ENCODE measurements at places on chromosomes 5 and 9.

DNA sequence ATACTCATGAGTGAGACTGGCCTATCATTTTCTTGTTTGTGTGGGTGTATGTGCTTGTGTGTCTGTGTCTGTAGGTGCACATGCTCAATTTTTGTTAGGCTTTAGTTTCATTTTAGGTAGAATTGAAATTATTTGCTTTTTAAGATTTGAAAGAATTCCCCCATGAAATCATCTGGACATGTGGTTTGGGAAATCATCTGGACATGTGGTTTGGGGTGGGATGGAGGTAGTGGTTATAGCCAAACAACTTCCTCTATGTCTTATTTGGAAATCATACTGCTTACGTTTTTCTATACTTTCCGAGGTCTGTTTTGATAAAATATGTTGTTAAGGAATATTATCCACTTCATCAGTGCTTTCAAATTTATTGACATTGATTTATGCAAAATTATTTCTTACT lies 485.4 kb upstream of the CLINT1 start:
- DNase-seq = no peak

- no peak for DNase-seq
These were observed 71.6 kb downstream of the CFAP90 start for GRCh38 chr5:7779019-7780005.

- no peak for DNase-seq
These were observed 3.1 kb downstream of the BRD3 start for GRCh38 chr9:134064711-134065110.

DNA sequence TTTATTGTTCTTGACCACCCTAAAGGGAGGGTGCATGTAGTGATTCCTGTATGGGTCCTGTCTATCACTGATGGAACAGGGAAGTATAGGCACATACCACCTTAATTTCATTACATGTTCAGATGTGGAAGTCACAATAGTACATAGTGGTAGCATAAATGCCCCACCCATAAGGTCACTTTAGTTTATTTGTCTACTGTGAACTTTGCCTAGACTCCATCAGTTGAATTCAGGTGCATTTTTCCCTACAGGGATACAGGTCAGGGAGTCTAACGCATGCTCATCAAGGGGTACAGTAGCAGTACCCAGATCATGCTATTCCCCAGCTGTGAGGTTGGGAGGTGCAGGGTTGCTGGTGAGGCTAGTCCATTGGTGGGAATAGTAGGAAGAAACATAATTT lies 175.0 kb downstream of the MEF2C start:
- DNase-seq = no peak

GRCh38 chr9:129258124-129258822 lies 80.2 kb upstream of the IER5L start:
- peak; percentile 93 for DNase-seq

DNA sequence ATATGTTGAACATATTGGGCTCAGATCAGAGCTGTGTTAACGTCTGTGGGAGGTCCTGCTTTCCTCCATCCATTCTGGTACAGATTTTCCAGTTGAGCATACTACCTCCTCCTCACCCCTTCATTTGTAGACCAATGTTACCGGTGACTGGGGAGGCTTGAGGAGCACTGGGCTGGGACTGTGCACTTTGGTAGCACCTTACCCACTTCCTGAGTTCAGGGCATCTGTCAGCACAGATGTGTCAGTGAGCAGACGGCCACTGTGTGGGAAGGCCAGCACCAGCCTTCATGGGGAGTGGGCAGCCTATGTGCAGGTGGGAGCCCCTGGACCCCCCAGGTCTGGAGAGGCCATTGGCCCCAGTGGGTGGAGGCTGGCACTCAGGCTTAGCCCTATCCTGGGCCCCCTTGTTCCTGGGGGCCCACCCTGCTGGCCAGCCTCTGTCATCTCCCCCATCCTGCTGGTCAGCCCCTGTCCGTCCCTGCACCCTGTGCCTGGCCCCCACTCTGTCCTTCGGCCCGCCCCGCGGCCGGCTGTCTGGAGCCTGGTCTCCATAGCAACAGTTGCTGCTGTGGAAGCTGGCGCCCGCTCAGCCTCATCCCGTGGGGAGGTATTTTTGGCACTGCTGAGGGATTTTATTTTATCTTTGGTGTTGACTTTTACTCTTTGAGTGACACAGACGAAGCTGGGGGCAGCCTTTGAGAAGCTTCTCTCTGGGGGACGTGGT lies 21.3 kb downstream of the WNK2 start:
- no peak for DNase-seq

DNA sequence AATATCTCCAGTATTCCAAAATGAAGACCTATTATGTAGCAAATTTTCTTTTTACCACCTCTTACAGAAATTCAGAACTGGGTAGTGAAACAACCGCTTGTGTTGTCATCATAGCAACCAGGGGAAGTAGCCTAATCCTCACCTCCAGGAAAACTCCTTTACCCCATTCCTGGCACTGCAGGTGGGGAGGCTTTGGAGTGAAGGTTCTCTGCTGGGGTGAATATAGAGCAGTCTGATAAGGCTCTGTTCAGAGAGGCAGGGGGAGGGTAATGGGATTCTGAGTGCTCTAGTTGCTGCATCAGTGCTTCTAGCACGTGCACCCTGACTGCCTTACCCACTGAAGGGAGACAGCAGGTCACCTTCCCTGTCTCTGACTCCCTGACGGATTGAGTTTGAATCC lies 116.2 kb downstream of the MAN2A1 start:
- DNase-seq = no peak

- no peak for DNase-seq
These were observed 1.7 kb downstream of the LAMC3 start for GRCh38 chr9:131010482-131011273.

- no peak for DNase-seq
These were observed 20.1 kb upstream of the CFAP157 start for GRCh38 chr9:127686461-127687393.

DNA sequence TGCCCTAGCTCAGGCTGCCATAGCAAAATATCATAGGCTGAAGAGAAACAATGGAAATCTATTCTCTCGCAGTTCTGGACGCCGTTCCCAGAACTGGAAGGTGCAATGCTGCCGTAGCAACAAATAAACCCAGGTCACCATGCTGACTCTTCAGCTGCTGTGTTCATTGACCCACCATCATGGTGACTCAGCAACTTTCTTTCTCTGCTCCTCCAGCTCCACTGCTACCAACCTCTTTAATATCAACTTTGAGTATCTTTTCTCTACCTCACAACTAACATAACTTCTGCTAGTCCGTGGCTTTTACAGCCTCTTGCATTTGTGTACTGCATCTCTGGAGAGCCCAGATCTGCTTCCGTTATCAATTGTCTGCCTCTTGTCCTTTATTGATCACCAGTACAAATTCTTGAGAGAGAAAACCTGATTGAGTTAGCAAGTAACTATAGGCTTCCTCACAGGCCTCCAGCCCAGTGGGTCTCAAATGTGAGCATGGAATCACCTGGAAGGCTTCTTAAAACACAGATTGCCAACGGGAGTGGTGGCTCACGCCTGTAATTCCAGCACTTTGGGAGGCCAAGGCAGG lies 47.3 kb upstream of the SLC30A5 start:
- DNase-seq = no peak

GRCh38 chr5:53445569-53445968 lies 34.9 kb upstream of the FST start:
- DNase-seq = no peak

GRCh38 chr5:17910318-17910717 lies 276.1 kb downstream of the TAF11L14 start:
- DNase-seq = no peak

GRCh38 chr9:136132512-136133050 lies 13.9 kb upstream of the TMEM250 start:
- DNase-seq = no peak

- DNase-seq = no peak
These were observed 50.2 kb upstream of the TLX3 start for GRCh38 chr5:171258737-171259415.

DNA sequence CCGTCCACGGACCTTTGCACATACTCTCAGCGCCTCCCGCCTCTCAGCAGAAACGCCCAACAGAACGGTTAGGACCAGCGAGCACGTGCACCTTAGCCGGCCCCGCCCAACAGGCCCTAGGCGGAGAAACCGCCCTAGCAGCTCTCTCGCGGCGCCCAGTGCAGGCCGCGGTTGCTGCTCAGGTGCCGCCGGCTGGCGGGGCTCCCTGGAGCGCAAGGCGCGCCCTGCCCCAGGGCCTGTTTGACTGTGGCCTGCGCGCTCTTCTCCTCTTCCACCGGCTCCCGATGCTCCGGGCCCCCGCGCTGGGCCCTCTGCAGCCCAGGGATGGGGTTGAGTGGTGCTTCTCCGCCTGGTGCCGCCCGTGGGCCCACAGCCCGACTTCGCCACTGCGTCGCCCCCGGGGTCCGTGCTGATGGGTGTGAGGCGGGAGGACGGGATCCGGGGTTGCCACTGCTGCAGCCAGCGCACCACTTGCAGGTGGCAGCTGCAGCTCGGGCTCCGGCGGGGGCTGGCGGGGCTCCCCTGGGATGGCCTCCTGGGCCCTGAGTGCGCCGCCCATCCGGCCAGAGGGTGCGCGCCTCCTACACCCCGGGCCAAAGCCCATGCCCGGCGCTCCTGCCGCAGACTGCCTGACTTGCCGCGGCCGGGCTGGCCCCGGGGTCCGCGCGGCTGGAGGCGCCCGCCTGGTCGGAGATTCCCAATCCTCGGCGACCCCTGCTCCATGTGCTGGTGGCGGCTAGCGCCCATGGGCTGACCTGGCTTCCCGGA lies 1889.4 kb upstream of the CDH9 start:
- no peak for DNase-seq

DNA sequence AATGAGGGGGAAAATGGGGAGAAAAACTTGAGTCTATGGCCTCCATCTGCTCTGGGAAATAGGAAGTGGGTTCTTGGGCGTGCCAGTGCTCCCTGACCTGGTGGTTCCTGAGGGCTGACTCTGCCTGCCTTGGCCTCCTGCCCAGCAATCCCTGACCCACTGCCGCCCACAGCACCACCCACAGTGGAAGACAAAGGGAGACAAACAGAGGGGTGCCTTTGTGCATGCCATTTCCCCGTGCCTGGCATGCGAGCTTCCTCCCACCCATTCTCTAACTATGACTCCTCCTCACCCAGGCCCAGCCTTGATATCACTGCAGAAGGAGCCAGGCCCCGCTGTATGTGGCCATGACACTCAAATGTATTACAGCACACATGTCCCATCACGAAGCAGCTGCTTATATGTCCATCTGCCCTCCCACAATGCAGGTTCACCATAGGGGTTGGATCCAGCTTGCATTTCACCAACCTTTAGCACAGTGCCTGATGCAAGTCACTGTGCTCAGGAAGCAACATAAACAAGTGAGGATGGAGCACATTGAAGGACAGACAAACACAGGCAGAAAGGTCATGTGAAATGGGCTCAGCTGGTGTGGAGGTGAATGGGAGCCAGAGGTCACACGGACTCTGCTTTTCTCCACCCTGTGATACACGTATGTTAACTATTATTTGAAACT lies 84.4 kb downstream of the ADRB2 start:
- no peak for DNase-seq

DNA sequence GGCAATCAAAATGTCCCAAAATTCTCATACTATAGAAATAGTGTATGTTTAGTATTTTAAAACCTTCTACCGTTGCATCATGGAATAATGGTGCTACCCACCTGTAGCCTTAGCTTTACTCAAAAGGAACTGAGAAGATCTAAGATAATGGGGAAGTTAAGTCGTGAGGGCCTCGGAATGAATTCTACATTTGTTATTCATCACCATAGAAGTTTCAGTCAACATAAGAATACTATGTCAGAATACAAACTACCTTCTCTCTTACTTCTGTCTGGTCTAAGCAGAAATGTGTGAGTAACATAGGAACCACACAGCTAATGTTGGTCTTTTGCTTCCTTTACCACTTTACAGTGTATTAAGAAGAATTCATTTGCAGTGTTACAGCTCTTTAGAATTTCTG lies 43.2 kb downstream of the RFK start:
- no peak for DNase-seq

- DNase-seq = no peak
These were observed 174.4 kb upstream of the RGMB start for GRCh38 chr5:98599016-98599415.

DNA sequence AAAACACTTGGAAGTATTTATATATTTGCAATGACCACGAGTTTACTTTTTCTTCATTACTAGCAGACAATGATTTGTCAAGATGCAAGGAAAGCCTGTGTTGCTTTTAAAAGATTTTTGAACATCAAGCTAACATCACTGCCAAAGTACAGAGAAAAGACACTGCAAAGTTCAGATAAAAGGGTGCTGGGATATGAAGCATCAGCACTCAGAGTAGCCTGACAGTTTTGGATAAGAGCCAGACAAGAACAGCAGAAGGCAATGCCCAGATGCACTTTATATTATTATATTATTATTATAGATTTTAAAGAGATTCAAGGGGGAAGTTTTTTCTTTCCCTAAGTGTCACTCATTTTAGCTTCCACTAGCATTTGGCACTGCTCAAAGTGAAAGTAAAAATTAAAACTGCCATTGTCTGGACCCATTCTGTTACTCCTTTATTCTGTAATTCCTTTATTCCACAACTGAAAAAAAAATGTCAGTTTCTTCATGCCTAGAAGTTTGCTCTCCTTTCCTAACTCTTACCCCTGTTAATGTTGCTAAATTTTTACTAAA lies 240.6 kb downstream of the EFNA5 start:
- no peak for DNase-seq

DNA sequence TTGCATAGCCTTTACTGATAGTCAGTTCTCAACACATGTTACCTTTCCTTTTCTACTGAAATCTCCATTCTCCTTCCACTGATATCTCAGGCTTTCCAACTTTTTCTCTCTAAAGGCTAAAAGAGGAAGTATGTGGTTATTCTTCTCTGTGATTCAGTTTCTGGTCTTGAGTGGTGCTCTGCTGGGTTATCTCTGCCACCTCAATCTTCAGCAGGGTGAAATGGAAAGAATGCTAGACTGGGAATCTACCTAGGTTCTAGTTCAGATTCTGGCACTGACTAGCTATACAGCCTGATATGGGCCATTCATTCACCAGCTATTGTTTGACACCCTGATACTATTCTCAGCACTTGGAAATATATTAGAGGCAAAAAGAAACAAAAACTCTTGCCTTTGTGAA lies 124.9 kb upstream of the GRIA1 start:
- no peak for DNase-seq

DNA sequence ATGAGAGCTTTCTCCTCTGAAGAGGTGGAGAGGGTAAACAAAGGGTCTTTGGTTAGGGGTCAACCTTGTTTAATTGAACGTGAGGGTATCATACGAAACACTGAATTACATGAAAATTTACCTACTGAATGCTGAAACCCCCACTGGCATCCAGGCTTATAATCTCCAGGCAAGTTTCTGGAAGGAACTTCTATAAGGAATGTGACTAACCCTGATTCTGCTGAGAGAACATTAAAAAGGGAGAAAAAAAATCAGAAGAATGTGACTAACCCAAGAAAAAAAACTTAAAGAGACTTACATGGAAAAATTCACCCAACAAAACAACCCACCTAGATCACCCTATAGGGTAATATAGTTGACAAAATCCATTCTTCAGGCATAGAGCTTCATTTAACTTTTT lies 55.5 kb downstream of the APC start:
- DNase-seq = no peak

- DNase-seq = no peak
These were observed 32.3 kb upstream of the MAMDC2 start for GRCh38 chr9:70011366-70011765.

DNA sequence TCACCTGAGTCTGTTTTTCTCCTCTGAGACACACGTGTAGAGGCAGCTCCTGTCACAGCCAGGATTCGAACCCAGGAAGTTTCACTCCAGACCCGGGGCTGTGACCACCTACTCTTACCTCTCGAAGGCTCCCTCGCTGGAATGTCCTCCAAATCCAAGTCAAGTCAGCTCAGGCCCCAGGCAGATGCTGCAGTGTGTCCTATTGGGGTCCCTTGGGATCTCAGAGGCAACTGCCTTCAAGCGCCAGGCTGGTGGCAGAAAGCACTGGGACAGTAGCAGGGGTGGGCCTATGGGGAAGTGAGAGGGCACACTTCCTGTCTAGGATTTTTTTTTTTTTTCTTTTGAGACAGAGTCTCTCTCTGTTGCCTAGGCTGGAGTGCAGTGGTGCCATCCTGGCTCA lies 762 bp upstream of the ST6GALNAC4 start:
- DNase-seq = no peak

All from stimulated activated CD8-positive, alpha-beta memory T cell treated with anti-CD3 and anti-CD28 coated beads, Interleukin-4, amount 100 ng/mL, for 48 hours (primary cell).